ENCODE measurements at places on chromosomes 11 and 22.

GRCh38 chr22:47121791-47122190 lies 359.3 kb downstream of the TBC1D22A start:
- no peak for DNase-seq

- no peak for DNase-seq
Observed at GRCh38 chr11:115132436-115133228, 371.6 kb downstream of the CADM1 start.

DNA sequence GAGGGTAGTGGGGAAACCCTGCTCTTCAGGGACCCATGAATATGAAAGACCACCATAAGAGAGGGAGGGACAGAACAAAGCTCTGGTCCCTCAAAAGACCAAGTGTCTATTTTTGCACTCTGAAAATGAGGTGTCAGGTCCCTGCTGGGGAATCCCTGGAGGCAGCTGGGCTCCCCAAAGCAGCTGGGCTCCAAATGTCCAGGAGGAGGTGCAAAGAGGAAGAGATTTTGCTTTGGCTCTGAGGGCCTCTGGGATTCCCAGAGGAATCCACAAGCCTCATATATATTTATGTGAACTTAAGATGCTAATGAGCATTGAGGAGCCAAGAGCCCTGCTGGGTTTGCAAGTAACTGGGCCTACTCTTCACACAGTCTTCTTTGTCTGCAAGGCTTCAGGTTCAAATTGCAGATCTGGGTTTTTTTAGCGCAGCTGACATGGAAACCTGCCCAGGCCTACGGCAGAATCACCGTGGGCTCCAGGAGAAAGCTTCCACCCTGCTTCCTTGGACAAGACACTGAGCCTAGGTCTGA lies 26.0 kb downstream of the CLMP start:
- no peak for DNase-seq

GRCh38 chr11:133390803-133391202 lies 141.5 kb downstream of the OPCML start:
- no peak for DNase-seq

- no peak for DNase-seq
Observed at GRCh38 chr11:19713196-19714021, 772 bp downstream of the NAV2 start.

DNA sequence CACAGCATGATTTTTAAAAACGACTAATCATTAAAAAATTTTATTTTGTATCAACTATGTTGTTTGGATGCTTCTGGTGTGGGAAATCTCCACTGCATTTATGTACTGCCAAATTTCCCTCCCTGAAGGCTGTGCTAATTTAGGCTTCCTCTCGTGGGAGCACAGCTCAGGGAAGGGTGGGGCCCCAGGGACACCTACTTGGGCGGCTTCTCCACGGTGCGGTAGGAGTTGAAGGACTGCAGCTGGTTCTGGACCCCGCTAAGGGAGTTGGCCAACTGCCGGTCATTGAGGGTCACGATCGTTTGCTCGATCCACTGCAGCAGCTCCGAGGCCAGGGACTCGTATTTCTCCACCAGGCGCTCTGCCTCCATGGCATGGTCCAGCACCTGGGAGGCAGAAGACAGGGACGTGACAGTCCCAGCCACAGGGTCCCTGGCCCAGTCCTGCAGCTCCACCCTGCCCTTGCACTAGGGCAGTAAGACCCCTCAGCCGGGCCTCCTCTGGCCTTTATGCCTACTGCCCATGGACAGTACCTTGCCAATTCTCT lies 18.6 kb downstream of the SPTBN2 start:
- DNase-seq, result no peak

DNA sequence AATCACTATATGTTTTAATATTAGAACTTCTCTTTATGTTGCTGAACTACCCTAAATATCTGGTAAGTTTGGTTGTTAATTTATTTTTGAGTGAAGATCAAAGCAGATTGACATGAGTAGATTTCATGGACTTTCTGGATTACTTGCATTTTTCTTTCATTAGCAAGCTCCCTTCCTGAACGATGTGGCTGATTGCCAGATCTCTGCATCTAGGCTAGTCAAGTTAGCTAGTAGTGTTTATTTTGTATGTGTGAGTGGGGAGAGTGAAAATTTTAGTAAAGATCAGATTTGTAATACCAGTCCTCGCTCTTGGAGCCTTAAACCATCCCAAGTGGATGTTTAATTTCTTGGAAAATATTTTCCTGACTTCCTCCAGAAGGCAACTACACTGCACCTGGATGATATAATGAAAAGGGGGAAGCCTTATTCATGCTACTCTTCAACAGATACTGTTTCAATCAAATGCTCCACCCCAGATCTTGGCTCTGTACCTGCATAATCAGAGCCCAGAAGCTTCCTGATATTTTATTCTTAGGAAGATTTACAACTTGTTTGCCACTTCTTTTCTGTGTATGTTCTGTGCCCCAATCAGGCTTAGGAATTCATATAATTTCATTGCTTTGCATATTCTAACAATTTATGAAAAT lies 143.2 kb upstream of the GRIA4 start:
- DNase-seq, result no peak

- no peak for DNase-seq
Observed at GRCh38 chr22:24190596-24191208, 9.4 kb downstream of the SUSD2 start.

DNA sequence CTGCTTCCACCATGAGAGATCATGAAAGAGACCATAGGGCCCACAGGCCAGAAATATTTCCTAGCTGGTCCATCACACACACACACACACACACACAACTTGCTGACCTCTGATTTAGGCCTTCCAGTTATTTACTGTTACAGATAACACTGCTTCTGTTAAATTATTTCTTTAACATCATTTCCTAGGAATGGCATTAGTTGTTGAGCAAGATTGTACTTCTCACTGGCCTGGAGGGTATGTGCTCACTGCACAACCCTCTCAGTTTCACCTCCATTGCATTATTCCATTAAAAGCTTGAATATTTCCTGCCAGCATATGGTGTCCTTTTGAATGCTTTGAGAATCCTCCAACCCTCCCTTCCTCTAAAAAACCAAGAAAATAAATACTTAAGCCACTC lies 104.4 kb downstream of the MICAL2 start:
- no peak for DNase-seq

DNA sequence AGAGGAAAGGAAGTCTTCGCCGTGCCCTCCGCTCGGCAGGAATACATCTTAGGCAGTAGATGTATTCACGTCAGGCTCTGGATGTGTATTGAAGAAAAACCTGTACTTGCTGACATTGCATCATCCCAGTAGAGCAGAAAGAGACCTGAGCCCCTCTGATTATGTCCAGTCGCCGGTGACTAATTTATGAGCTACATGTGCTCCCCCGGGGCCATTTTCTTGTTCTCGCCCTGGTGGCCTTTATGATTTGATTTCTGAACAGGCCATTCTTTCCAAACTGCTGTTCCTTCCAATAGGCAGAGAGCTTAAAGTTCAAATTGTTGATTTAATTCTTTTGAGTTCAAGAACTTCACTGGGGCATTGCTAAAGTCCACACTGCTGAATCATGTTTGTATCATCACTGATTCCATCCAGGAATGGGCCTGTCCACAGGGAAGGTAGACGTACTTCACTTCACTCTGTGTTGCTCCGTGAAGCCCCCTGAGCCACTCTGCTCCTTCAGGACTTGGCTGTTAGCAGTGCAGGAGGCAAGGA lies 137.3 kb upstream of the RASSF10 start:
- DNase-seq, result no peak

- no peak for DNase-seq
Observed at GRCh38 chr11:66595245-66595904, 2.4 kb downstream of the CCS start.

DNA sequence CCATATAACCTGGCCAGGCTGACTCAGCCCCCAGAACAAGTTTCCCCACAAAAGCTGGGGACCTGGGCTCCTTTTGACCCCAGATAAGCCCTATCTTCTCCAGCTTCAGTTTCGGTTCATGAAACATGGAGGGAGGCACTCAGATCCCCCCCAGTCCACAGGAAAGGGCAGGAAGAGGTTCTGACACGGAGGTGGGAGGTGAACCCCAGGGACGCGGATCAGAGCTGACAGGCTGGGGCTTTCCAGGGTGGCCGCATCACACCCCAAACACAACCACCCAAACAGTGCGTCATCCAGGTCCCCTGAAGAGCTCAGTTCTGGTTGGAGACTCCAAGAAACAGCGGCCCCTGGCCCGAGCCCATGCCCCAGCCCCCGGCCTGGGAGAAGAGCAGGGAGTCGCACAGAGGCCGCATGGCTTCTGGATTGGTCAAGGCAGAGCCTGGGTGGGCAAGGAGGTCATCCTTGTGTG lies 44.3 kb upstream of the A4GALT start:
- no peak for DNase-seq

DNA sequence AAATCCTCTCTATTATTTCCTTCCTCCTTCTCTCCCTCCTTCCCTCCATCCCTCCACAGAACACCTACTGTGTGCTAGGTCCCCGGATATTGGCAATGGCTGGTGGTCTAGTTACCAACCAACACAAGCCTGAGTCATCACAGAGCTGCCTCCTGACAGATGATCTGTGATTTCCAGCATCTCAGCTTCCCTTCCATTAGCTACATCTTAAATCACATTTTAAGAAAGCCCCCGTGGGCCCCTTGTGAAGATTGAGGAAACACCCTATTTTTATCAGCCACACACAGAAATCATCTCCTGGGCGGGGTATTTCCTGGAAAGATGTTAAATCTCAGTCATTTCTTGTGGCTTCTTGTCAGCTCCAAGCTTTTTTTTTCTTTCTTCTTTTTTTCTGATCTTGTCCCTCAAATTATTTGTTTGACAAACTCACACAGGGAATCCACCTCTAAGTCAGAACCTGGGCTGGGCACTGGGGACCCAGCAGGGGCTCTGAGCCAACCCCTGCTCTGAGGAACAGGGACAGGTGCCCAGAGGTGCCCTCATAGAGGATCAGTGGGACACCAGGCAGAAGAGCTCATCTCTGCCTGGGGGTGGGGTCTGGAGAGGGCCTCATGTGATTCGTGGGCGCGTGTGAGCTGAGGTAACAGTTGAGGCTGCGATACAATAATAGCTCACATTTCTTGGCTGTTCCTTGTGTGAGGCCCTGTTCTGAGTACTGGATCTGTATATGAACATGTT lies 42.4 kb downstream of the CACNA1I start:
- DNase-seq, result no peak

DNA sequence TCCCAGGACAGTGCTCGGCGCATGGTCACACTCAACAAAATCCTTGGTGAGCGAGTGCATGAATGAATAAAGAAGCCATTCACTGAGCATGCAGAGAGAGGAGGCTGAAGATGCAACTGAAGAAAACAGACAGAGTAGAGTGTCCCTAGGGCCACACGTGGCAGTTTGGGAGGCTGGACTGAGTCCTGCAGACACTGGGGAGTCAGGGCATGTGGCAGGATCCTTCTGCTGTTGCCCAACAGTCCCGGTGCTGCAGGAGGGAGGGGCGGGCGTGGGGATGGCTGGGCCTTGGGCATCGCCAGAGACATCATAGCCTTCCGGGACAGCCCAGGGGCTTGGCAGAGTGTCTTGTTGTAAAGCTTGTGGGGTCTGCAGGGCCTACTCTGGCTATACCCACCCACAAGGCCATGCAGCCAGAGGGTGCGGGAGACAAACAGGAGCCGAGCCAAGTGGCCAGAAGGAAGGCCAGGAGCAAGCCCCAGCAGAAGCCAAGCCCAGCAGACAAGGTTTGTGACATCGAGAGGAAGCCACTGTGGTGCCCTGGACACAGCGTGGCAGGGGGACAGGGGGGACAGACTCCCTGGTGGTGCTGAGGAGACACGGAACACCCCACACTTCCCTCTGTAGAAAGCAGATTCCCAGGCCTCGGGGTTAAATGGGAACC lies 26.7 kb upstream of the FBLN1 start:
- no peak for DNase-seq

- no peak for DNase-seq
Observed at GRCh38 chr11:99952816-99953215, 734.3 kb upstream of the ARHGAP42 start.

- DNase-seq, result no peak
Observed at GRCh38 chr11:120524536-120525085, 13.1 kb downstream of the GRIK4 start.

- no peak for DNase-seq
Observed at GRCh38 chr11:70577258-70577603, 178.9 kb downstream of the CTTN start.

GRCh38 chr11:11786234-11786633 lies 55.5 kb upstream of the USP47 start:
- DNase-seq, result no peak

DNA sequence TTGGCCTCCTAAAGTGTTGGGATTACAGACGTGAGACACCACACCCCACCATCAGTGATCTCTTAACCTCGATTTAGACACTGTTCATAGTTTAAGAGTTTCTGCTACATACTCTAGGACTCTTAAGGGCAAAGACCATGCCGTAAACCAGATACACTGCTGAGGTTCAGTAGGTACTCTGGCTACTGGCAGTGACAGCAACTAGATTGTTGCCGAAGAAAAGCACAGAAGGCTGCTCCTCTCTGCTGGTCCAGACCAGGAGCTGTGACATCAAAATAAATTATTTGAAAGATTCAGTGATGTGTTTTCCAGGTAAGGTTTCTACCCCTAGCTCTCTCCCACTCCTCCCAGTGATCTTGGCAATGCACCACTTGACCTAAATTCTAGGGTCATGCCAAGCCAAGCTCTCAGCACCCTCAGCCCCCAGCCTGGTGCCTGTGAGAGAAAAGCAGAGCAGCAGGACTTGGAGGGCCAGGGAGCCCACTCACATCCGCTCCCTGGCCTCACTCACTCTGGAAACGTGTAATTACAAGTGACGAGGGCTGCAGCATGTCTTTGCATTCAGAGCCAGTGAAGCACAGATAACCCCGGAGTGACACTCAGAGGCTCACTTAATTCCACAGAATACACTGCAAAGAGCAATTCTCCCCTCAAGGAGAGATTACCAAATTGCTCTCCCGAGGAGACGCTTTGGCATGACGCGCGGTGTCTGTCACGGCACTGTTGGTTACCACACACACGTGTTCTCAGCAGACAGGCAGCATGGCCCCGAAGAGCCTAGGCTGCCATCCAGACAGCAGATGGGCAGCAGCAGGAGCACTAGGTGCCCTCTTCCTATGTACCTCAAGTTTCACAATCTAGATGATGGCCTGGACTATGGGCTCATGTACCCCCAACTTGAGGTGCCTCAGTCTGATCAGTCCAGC lies 96.9 kb upstream of the PITPNB start:
- DNase-seq, result no peak

GRCh38 chr11:121472312-121472711 lies 19.5 kb upstream of the SORL1-AS1 start:
- DNase-seq, result no peak

DNA sequence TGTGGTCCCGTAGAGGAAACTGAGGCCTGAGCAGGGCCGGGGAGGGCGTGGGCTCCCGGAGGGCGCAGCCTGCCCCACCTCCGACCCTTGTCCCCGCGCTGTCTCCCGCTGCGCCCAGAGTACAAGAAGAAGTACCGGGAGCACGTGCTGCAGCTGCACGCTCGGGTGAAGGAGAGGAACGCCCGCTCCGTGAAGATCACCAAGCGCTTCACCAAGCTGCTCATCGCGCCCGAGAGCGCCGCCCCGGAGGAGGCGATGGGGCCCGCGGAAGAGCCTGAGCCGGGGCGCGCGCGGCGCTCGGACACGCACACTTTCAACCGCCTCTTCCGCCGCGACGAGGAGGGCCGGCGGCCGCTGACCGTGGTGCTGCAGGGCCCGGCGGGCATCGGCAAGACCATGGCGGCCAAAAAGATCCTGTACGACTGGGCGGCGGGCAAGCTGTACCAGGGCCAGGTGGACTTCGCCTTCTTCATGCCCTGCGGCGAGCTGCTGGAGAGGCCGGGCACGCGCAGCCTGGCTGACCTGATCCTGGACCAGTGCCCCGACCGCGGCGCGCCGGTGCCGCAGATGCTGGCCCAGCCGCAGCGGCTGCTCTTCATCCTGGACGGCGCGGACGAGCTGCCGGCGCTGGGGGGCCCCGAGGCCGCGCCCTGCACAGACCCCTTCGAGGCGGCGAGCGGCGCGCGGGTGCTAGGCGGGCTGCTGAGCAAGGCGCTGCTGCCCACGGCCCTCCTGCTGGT lies 1.9 kb downstream of the NLRP6 start:
- DNase-seq, result no peak

Data from stimulated activated CD8-positive, alpha-beta memory T cell treated with anti-CD3 and anti-CD28 coated beads, Interleukin-7, amount 100 ng/mL, for 1 hour (primary cell).